ENCODE measurements at places on chromosomes 12 and 14. TPM values are rescaled to one million over a fixed set of nuclear protein-coding genes. Genes with fewer than 3 reads are reported as not detected.
A peak's percentile ranks its signal among the peaks of the same experiment; 100 is the strongest.

Gene PRB2
- polyA plus RNA-seq = not detected

Gene ALDH1L2
- polyA plus RNA-seq = not detected

Gene DHRS2
- not detected for polyA plus RNA-seq

Gene HNF1A
- polyA plus RNA-seq = not detected

Gene ALKBH2
- polyA plus RNA-seq = 9.2 TPM

Gene GPR137C
- not detected for polyA plus RNA-seq

Gene ESPL1
- polyA plus RNA-seq = not detected

Gene PTGDR
- polyA plus RNA-seq = 233 TPM

Gene GDF3
- polyA plus RNA-seq = not detected

Gene JAG2
- 0.17 TPM for polyA plus RNA-seq

Gene PLEKHG7
- not detected for polyA plus RNA-seq

Gene TEX52
- not detected for polyA plus RNA-seq

Gene ORAI1
- 145 TPM for polyA plus RNA-seq

Gene OR6C2
- polyA plus RNA-seq = not detected

DNA sequence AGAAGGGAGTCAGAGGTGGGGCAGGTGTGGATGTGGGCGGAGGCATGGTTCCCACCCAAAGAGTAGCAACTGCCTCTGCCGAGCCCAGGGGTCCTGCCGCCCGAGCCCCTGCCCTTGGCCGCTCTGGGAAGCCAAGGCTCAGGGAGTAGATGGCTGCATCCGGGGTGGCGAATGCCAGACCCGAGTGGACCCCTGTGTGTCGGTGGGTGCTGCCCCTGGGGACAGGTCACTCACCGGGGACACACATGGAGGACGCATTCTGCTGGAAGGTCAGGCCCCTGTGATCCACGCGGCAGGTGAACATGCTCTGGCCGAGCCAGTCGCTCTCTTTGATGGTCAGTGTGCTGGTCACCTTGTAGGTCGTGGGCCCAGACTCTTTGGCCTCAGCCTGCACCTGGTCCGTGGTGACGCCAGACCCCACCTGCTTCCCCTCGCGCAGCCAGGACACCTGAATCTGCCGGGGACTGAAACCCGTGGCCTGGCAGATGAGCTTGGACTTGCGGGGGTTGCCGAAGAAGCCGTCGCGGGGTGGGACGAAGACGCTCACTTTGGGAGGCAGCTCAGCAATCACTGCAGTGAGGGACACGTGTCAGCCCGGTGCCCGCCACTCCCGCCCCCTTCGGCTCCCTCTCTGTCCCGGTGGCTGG, 329.0 kb downstream of the TMEM121 start:
- no peak for DNase-seq
- peaks cover 2% of the 10 kb centered on the region for H3K4me1 ChIP-seq
- peaks cover 2% of the 10 kb centered on the region for H3K27me3 ChIP-seq
- H3K27ac ChIP-seq = no peak overlapping the region

- peaks cover 4% of the 10 kb centered on the region for H3K27me3 ChIP-seq
- no peak overlapping the region for H3K4me3 ChIP-seq
- H3K4me1 ChIP-seq = no peaks in the 10 kb centered on the region
- H3K27ac ChIP-seq = no peak overlapping the region
- no peak for DNase-seq
- H3K36me3 ChIP-seq = no peaks in the 10 kb centered on the region
Observed at GRCh38 chr14:74524076-74524811, 30.7 kb downstream of the ISCA2 start.

- H3K27ac ChIP-seq = no peak overlapping the region
- no peaks in the 10 kb centered on the region for H3K36me3 ChIP-seq
- no peaks in the 10 kb centered on the region for H3K4me1 ChIP-seq
- H3K27me3 ChIP-seq = peaks cover 2% of the 10 kb centered on the region
Observed at GRCh38 chr12:115296613-115297198, 612.7 kb upstream of the TBX3 start.

- H3K36me3 ChIP-seq = peaks cover 43% of the 10 kb centered on the region
- H3K4me3 ChIP-seq = no peak overlapping the region
- H3K27ac ChIP-seq = no peak overlapping the region
- no peaks in the 10 kb centered on the region for H3K27me3 ChIP-seq
- no peaks in the 10 kb centered on the region for H3K4me1 ChIP-seq
Observed at GRCh38 chr12:113010701-113011100, 32.4 kb downstream of the OAS2 start.

DNA sequence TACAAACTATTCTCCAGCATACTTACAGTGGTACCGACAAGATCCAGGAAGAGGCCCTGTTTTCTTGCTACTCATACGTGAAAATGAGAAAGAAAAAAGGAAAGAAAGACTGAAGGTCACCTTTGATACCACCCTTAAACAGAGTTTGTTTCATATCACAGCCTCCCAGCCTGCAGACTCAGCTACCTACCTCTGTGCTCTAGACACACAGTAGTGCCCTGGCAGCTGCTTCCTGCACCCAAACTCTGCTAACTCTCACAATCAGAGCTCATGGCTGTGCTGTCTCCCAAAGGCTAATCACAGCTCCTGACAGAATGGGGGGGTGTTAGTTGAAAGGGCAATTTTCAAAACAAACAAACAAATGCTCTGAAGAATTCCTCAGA, 95.2 kb upstream of the OR4E1 start:
- H3K36me3 ChIP-seq = no peaks in the 10 kb centered on the region
- H3K27ac ChIP-seq = no peak overlapping the region

DNA sequence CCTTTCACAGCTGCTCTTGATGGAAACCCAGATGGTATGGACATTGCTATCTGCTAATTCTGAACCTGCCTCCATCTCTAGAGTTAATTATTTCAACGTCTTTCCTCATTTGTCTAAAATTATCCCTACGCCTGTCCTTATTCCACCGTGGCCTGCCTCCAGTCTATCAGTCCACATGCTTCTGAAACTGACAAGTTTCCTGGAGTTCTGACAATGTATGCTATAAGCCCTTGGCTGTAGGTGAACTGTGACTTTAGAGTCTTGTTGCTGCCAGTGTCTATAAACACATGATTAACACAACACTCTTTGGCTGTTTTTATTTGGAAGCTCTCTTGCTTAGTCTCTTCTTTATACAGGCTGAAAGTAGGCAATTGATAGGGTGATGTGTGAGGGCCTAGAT, 1052.9 kb downstream of the TMTC2 start:
- no peak for DNase-seq
- no peaks in the 10 kb centered on the region for H3K27me3 ChIP-seq
- H3K4me3 ChIP-seq = no peak overlapping the region
- no peaks in the 10 kb centered on the region for H3K36me3 ChIP-seq
- H3K4me1 ChIP-seq = no peaks in the 10 kb centered on the region

GRCh38 chr12:116194935-116195431, 82.5 kb downstream of the MED13L start:
- peaks cover 56% of the 10 kb centered on the region for H3K4me1 ChIP-seq
- peaks cover 3% of the 10 kb centered on the region for H3K27me3 ChIP-seq

GRCh38 chr12:125185740-125186470, 120.7 kb downstream of the AACS start:
- peaks cover 22% of the 10 kb centered on the region for H3K27me3 ChIP-seq
- peaks cover 10% of the 10 kb centered on the region for H3K4me1 ChIP-seq
- H3K36me3 ChIP-seq = no peaks in the 10 kb centered on the region
- no peak for DNase-seq
- H3K4me3 ChIP-seq = peak within 1 kb of the TSS; percentile 49

- no peak for DNase-seq
- H3K36me3 ChIP-seq = no peaks in the 10 kb centered on the region
- H3K27me3 ChIP-seq = no peaks in the 10 kb centered on the region
- H3K27ac ChIP-seq = no peak overlapping the region
- H3K4me1 ChIP-seq = no peaks in the 10 kb centered on the region
- no peak overlapping the region for H3K4me3 ChIP-seq
Observed at GRCh38 chr12:130429656-130430505, 92.2 kb downstream of the PIWIL1 start.

DNA sequence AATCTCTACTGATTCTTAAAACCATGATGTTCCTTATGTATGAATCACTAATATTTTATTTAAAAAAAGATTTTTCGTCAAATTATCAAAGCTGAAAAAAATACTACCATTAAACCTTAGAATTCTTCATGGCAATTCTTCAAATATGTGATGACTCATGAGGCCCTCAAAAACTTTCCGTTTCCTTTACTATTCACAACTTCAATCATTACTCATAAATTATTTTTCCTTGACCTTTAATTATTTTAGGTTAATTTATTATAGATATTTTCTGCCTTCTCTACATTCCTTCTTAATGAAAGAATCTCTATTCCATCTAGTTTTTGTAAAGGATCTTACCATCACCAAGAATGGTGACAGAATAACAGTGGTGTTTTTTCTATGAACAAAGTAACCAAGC, 162.1 kb upstream of the SOX5 start:
- no peaks in the 10 kb centered on the region for H3K36me3 ChIP-seq
- DNase-seq = no peak
- no peaks in the 10 kb centered on the region for H3K27me3 ChIP-seq
- no peaks in the 10 kb centered on the region for H3K4me1 ChIP-seq
- H3K4me3 ChIP-seq = no peak overlapping the region

GRCh38 chr12:124827588-124828184, 36.0 kb downstream of the SCARB1 start:
- no peak for DNase-seq
- no peaks in the 10 kb centered on the region for H3K4me1 ChIP-seq
- no peak overlapping the region for H3K4me3 ChIP-seq
- no peak overlapping the region for H3K27ac ChIP-seq
- H3K27me3 ChIP-seq = peaks cover 1% of the 10 kb centered on the region

DNA sequence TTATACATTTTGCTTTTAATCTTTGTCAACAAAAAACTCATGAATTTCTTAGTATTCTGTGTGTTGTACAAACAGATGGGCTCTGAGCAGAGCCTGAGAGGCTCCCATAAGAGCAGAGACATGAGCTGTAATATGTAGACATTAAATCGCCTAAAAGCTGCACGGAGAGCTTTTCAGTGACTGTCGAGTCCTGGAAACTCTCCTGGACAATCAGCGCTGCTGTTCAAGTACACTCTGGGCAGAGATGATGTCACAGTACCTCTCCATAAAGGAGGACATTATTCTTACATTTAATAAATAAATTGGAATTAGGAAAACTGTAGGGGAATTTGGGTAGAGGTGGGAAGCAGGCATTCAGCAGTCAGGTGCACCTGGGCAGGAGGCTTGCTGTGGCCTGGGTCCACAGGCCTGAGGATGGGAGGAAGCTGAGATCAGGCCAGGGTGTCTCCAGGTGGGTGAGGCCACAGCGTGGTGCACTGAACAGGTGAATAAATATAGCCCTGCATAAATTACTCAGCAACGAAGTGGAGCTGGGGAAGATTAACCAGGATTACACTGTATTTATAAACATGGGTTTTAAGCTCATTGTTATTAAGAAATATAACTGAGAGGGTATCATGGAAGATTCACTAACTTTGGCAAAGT, 13.3 kb upstream of the TCL1A start:
- peaks cover 4% of the 10 kb centered on the region for H3K36me3 ChIP-seq
- H3K27me3 ChIP-seq = peaks cover 8% of the 10 kb centered on the region
- no peak for DNase-seq
- H3K27ac ChIP-seq = no peak overlapping the region
- H3K4me1 ChIP-seq = no peaks in the 10 kb centered on the region
- H3K4me3 ChIP-seq = no peak overlapping the region

DNA sequence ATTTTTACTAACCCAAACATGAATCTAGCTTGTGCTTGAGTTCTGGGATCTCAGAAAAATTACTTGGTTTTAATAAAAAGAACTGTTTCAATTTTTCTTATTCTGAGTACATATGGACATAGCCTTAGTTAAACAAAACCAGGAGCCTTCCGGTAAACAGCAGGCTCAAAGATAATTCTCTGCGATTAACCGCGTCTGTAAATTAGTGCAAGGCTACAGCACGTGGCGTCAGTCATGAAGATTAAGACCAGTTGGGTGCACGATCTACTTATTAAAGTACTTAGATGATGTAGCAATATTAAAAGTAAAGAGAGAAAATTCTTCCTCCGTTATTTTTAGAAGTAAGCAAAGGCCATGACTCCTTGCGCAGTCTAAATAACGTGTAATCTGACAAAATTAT, 700 bp downstream of the KCNJ8 start:
- no peaks in the 10 kb centered on the region for H3K36me3 ChIP-seq
- no peak overlapping the region for H3K27ac ChIP-seq
- H3K4me3 ChIP-seq = no peak overlapping the region
- H3K4me1 ChIP-seq = no peaks in the 10 kb centered on the region
- no peak for DNase-seq
- peaks cover 20% of the 10 kb centered on the region for H3K27me3 ChIP-seq

DNA sequence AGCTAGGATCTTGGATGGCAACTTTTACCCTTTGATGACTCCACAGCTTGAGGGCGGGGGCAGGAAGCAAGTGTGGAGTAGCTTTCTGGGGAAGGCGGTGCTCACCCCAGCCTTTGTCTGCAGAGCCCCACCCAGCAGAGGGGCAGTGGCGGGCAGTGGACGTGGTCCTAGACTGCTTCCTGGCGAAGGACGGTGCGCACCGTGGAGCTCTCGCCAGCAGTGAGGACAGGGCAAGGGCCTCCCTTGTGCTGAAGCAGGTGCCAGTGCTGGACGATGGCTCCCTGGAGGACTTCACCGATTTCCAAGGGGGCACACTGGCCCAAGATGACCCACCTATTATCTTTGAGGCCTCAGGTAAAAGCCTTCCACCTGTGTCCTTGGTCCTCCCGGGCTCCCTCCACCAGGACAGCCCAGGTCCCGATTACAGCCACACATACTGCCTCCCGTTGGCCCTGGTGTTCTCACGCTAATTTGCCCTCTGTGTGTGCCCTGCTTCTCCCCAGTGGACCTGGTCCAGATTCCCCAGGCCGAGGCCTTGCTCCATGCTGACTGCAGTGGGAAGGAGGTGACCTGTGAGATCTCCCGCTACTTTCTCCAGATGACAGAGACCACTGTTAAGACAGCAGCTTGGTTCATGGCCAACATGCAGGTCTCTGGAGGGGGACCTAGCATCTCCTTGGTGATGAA, 1.2 kb downstream of the TAPBPL start:
- peaks cover 5% of the 10 kb centered on the region for H3K27me3 ChIP-seq
- peaks cover 22% of the 10 kb centered on the region for H3K36me3 ChIP-seq
- DNase-seq = no peak
- H3K4me1 ChIP-seq = peaks cover 43% of the 10 kb centered on the region

GRCh38 chr12:3190101-3190500, 112.9 kb downstream of the TSPAN9 start:
- no peak for DNase-seq
- no peak overlapping the region for H3K27ac ChIP-seq
- peaks cover 3% of the 10 kb centered on the region for H3K27me3 ChIP-seq
- H3K36me3 ChIP-seq = no peaks in the 10 kb centered on the region
- H3K4me3 ChIP-seq = no peak overlapping the region

DNA sequence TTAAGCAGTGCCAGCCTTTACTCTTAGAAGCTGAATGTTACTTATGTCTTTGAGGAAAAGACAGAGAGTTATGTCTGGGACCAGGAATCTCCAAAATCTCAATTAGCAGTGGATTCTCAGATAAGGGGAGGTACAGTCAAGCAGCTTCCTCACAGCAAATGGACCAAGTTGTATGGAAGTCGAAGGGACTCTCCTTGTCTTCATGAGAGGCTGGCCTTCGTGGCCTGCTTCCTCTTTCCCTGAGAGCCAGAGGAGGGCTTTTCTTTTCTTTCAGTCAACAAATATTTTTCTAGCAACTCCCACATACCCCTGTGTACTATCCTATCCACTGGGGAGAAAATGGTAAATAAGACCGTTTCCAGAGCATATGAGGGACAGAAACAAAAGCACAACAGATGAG, 6.6 kb upstream of the WNT5B start:
- no peak overlapping the region for H3K4me3 ChIP-seq

GRCh38 chr14:81619816-81620215, 86.2 kb upstream of the SEL1L start:
- H3K4me1 ChIP-seq = no peaks in the 10 kb centered on the region
- no peak overlapping the region for H3K4me3 ChIP-seq
- H3K27ac ChIP-seq = no peak overlapping the region

GRCh38 chr12:45977620-45978019, 12.8 kb downstream of the SCAF11 start:
- H3K27me3 ChIP-seq = no peaks in the 10 kb centered on the region
- no peak for DNase-seq
- no peak overlapping the region for H3K27ac ChIP-seq
- peak overlapping the region; percentile 6 for H3K4me3 ChIP-seq
